ENCODE measurements at places on chromosomes 1 and 21.

DNA sequence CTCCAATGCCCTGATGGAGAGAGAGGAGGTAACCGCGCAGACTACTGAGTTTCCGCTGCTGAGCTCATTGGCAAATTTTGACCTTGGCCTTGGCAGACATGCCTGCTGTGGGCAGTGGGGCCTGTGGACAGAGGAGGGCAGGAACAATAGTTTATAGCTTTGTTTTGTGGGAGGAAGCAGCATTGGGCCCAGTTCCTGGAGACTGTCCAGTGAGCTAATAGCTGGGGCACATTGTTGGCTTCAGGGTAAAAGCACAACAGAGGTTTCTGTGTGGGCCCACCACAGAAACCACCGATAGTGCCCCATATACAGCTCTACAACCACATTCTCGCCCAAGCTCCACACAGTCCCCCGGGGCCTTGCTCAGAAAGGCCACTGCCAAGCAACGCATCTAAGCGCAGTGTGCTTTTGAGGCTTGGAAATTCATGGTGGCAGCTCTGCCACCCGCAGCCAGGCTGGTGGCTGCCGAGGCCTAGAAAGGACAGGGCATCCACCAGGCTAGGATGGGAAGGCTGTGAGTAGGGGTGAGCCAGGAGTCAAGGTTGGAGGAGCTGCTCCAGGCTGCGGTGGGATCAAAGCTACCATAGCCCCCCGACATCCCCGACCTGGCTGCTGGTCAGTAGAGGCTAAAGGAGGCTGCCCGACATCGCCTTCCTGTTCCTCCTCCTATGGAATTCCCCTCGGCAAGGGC lies 43.2 kb downstream of the NEK2 start:
- DNase-seq, result no peak

DNA sequence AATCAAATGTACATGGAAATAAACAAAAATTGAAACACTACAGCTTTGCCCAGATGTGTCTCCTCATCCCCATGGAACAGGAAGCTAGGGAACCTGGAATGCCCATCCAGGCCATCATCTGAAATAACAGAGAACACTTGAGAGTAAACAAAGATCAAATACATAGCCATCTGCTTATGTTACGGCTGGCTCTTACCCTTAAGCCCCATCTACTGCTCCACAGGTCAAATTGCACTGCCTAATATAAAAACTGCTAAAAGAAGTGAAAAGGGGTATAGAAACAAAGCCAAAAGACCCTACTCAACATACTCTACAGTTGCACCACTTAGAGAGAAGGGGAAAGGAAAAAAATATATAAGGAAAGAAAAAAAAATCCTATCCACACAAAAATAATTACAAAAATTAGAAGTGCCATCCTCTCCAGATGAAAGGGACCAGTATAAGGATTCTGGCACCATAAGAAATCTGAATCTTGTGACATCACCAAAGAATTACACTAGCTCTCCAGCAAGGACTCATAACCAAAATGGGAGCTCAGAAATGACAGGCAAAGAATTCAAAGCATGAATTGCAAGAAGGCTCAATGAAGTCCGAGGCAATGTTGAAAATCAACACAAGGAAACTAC lies 26.9 kb downstream of the OR6Y1 start:
- no peak for DNase-seq

- DNase-seq, result peak; percentile 87
Observed at GRCh38 chr1:45543581-45544417, 6.8 kb upstream of the AKR1A1 start.

GRCh38 chr1:154831462-154831861 lies 38.6 kb downstream of the KCNN3 start:
- no peak for DNase-seq

GRCh38 chr1:71920556-71920955 lies 361.8 kb downstream of the NEGR1 start:
- no peak for DNase-seq

- DNase-seq, result no peak
Observed at GRCh38 chr1:106325600-106325999, 730.9 kb upstream of the PRMT6 start.

- DNase-seq, result no peak
Observed at GRCh38 chr1:170807432-170807831, 127.9 kb upstream of the MROH9 start.

DNA sequence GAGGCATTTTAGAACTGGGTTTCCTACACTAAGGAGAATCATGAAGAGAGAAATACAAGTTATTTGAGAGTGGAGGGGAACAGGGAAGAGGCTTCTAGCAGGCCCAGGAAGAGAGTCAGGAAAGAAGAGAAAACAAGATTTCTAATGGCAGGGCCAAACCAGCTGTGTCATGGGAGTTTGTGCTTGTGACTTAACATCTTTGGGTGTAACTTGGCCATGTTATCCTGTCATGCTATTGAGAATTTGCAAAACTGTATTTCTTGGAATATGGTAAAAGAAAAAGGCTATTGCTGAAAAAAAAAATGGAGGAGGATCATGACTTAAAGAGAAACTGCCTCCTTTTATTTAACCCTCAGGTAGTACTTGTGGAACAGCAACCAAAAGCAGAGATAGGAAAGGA lies 47.4 kb upstream of the TNFSF18 start:
- no peak for DNase-seq

DNA sequence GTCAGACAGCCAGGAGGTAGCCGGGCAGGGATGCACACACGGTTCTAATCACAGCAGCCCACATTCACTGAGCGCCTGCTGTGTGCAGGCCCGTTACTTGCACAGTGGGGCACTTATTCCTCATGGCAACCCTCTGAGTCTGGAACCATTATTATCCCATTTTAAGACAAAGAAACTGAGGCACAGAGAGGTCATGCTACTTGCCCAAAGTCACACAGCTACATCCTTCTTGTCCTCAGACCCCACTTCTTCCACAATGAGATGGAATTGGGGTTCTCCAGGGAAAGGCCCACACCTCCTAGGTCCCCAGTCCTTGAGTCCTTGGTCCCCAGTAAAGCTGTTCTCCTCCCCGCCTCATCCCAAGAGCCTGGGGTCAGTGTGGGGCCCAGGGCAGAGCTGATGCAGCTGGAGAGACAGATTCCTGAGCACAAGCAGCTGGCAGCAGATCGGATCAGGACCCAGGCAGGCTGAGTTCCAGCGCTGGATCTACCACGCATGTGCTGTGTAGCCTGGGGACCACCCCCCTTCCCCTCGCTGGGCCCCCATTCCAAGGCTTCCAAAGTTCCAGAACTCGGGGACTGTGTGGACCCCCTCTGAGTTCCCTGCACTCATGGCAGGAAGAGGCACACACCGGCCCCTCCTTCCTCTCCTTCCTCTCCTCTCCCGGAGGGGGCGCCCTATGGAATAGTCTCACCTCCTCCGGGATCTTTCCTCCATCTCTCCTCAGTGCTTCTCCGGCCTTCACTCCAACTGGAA lies 393.4 kb downstream of the MATN1 start:
- no peak for DNase-seq

GRCh38 chr1:168893359-168893801 lies 164.4 kb upstream of the DPT start:
- DNase-seq, result no peak

- no peak for DNase-seq
Observed at GRCh38 chr21:42150474-42151085, 68.4 kb upstream of the ABCG1 start.

DNA sequence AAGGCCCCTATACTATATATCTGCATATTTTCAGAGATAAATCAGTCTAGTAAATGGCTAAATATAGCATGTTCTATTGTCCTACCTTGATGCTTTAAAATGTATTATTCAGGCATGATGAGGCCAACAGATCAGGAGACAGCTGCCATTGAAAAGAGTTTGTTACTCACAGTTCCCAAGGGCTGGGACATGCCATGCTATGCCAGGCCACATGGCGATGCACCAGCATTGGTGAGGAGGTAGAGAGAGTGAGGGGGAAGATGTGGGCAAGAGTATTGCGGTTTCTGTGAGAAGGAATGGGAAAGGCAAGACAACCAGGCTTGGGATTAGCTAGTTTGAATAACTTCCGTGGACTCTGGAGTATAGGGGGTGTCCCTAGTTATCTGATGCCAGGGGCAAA lies 316.5 kb downstream of the DISC1 start:
- DNase-seq, result no peak

GRCh38 chr1:77624102-77624501 lies 58.4 kb downstream of the ZZZ3 start:
- DNase-seq, result no peak

- no peak for DNase-seq
Observed at GRCh38 chr1:20603504-20604464, 14.9 kb downstream of the CDA start.

- DNase-seq, result no peak
Observed at GRCh38 chr1:63575340-63575826, 17.8 kb upstream of the PGM1 start.

DNA sequence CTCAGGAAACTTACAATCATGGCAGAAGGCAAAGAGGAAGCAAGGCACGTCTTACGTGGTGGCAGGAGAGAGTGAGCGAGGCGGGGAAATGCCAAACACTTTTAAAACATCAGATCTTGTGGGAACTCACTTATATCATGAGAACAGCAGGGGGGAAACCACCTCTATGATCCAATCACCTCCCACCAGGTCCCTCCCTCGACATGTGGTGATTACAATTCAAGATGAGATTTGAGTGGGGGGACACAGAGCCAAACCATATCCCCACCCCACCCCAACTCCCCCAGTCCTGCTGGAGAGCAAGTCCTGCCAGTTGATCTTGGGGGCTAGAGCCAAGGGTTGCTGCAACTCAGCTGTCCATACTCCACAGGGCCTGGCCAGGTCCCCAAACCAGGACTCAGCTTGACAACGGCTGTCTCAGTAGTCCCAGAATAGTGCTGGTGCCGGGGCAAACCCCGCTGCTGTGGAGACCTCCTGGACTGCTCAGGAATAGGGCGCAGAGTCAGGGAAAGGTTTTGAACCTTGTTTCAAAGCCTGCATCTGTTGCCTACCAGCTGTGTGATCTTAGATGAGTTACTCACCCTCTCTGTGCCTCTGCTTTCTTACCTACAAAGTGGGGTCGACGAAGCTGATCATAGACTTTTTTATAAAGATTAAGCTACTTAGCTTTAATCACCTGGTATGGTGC lies 79.5 kb downstream of the STUM start:
- peak; percentile 63 for DNase-seq

Measured in activated CD4-positive, alpha-beta memory T cell treated with anti-CD3 and anti-CD28 coated beads for 36 hours (primary cell).